Fibroblast of skin of abdomen (primary cell): ENCODE measurements at places on chromosomes 3 and 15.
A peak's percentile ranks its signal among the peaks of the same experiment; 100 is the strongest.

GRCh38 chr15:34366271-34367065 lies 528 bp downstream of the LPCAT4 start:
- DNase-seq, result peak; percentile 64

- no peak for DNase-seq
These were observed 69.2 kb downstream of the DNAJB8 start for GRCh38 chr3:128397484-128397883.

- DNase-seq, result peak; percentile 41
These were observed 61.2 kb upstream of the MCF2L2 start for GRCh38 chr3:183489455-183490210.

DNA sequence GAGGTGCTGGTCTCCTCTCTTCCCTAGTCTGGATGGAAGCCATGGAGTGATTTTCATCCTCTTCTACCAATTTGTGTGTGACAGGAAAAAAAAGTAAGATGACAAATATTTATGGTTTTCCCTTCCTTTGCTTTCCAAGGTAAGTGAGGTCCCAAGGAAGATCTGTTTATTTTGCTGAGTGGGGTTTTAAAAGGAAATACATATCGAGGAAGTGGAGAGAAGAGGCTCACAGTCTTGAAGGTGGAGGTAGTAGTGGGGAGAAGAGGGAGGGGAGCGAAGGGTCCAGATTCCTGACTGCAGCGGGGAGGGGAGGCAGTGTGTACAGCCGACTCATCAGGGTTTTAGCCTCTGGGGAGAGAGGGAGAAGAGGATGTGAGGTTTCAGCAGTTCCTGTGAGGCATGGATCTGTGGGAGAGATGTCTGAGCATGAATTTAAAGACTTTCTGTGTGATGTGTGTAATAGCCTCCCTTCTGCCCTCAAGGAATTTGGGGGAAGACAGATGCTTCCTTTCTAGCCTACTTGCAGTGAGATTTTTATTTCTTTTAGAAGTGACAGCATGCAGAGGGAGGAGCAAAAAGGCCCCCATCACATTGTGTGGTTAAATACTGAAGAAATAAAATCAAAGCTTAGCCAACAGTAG lies 272.4 kb downstream of the THRB start:
- peak; percentile 75 for DNase-seq

- no peak for DNase-seq
These were observed 59.4 kb upstream of the CD47 start for GRCh38 chr3:108150200-108150599.

DNA sequence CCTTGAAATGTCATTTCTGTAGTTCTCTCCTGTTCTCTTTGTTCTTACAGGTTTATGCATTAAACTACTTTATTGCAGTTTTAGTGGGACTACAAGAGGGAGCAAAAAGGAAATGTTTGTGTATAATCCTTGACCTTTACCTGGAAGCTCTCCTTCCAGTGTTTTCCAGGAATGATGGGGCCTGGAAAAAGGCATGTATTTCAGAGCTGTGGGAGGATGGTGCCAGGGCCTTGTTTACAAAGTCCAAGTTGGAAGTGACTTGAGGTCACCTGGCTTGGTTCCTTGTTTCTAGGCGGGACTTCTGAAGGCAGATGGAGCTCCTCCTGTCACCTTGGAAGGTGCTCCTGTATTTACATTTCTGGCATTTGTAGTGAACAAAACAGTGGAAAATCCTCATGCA lies 15.1 kb downstream of the ACVR2B start:
- no peak for DNase-seq

DNA sequence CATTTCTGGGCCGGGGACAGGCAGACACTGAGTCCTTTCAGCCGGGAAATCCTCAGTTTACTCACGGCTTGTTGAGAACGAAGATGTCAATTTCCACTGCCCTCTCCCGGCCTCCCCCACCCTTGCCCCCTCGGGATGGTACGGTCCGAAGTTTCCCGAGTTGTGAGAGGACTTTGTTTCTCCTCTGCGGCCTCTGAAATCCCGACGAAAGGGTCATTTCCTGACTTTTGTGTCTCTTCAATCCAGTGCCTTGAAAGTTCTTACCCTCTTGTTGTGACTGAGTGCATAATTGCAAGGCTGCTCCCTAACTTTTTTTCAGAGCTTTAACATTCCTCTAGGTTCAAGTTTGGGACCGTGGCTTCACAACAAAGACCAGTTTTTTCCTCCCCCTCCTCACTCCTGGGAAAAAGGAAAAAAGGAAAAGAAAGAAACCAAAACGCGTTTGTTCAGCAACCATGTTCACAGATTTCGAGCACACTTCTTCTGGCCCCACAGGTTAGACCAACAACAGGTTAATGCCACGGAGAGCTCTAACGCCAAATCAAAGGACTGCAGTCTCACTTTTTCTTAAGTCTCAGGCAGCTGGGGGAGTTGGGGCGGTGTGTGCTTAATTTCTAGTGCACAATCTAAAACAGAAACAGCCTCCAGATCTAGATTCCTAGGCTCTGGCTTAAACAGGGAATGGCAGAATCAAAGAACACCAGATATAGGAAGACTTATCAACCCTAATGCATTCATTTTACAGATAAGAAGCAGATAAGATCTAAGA lies 138.9 kb downstream of the TMCO5A start:
- DNase-seq, result peak; percentile 38

GRCh38 chr15:74127954-74128784 lies 2.2 kb upstream of the ISLR2 start:
- DNase-seq, result no peak

- no peak for DNase-seq
These were observed 256.4 kb downstream of the IGSF11 start for GRCh38 chr3:118778201-118778600.

DNA sequence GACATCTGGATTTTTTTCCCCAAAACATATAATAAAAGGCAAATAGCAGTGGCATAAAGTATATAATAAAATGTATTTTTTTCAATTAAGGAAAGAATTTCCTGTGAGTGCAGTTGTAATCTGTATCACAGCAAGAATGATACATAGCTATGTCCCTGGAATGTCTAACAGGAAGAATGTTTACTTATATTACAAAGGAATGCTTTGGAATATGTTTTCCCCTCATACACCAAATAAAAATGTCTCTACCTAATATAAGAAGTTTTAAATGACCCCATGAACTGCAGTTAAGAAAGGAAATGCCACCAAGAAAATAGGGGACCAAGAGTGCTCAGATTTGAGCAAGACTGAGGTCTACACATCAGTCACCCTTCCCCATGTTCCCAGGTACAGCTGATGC lies 38.0 kb upstream of the ATP11B start:
- peak; percentile 30 for DNase-seq

DNA sequence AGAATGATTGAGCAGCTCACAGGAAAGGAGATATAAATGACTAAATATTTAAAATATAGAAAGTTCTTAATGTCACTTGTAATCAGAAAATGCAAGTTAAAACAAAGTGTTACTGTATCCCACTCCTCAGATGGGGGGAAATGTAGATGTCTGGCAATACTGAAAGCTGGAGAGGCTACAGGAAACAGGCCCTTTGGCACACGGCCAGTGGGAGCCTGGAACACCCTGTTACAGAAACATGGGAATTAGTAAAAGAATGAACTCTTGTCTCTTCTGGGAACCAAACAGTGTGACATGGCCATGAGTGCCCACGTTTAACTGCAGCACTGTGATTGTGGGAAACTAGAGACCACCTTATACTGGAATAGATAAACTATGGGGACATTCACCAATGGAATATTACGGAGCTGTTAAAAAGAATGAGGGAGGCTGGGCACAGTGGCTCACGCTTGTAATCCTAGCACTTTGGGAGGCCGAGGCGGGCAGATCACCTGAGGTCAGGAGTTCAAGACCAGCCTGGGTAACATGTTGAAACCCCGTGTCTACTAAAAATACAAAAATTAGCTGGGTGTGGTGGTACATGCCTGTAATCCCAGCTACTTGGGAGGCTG lies 50.2 kb downstream of the CDCP1 start:
- no peak for DNase-seq

DNA sequence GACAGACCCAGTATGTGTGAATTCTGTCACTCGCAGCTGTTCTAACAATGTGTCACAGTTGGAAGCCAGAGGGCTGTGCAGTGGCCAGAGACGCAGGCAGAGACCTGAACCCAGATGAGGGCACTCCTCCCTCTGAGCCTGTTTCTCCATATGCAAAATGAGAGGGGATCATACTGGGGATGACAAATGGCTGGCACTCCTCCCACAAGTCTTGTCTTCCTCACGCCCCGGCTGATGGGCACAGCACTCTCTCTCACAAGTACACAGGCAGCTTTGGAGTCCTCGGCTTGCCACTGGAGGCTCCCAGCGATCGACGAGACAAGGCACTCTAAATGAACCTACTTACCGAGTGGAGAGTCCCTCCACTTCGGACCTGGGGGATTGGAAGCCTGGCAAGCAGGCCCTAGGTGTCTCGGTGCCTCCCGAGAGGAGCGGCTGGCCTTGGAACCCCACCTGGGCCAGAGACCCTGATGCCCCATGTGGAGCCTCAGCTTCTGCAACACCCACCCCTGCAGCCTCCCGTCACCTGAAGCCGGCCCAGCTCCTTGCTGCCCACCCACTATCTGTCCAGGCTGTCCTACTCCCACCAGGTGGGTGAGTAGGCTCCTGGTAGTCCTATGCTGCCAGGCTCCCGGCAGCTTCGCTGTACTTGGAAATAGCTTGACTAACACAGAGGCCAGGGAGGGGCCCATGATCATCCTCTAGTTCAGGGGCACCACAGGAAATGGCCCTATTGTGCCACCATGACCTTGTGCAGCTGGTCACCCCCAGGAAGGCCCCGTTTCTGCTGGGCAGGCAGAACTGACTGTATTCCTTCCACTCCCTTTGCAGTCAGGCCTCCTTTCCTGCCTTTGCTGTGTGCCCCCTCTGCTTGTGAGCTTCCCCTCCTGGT lies 65.0 kb upstream of the IQSEC1 start:
- DNase-seq, result no peak

GRCh38 chr15:27241943-27242342 lies 271.0 kb downstream of the GABRG3 start:
- peak; percentile 65 for DNase-seq

DNA sequence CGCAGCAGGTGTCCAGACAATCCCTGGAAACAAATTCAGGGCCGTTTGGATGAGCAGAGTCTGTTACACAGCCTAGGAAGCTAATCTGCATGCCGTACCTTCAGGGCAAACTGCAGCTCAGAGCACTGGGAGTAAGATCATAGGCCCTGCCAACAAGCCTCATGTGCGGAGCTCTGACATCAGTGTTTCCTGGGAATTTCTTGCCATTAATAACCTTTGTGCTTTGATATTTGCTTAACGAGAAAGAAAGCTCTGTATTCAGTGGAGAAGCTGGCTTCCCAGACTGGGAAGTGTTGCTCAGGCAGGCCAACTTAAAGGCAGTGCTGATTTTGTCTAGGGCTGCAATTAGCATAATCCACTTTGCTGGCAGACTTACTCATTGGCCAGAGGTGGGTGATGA lies 116.1 kb upstream of the KLHL25 start:
- DNase-seq, result no peak

- DNase-seq, result no peak
These were observed 223.8 kb downstream of the KLF13 start for GRCh38 chr15:31550211-31550977.

DNA sequence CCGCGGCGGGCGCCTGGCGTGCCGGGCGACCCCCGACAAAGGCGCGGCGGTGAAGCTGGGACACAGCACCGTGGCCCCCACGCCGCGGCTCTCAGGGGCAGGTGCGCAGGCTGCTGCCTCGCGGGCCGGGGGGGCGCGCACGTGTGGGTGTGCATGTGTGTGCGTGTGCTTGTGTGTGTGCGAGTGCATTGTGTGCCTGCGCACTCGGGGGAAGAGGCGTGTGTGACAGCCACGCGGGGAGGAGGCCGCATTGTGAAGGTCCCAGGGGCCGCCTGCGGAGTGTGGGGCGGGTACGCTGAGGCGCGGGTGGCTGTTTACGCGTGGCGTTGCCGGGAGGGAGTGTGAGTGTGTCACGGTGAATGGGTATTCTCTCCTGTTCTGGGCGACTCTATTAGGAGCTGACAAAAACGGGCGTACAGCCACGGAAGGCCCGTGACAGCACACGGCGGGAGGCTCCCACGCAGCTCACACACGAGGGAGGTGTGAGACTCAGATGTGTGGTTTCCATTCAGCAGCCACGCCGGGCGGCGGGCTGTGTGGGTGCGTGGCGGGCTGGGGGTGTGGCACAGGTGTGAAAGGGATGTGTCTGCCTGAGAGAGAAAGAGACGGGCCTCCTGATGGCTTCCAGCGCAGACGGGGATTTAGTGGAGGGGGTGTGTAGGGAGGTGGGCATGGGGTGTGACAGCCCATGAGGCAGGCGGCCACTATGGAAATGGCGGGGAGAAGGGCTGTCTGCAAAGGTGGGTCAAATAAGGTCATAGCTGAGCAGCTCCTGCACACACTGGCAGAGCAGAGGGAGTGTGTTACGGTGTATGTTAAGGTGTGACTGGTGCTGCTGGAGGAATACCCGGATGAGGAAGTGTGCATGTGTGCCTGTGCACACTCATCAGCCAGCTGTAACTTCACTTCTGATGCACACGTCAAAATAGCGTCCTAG lies 750 bp downstream of the PODXL2 start:
- DNase-seq, result no peak

- DNase-seq, result no peak
These were observed 62.6 kb downstream of the CYFIP1 start for GRCh38 chr15:22917556-22917955.

- DNase-seq, result no peak
These were observed 460.3 kb upstream of the WNT5A start for GRCh38 chr3:55947406-55947805.

DNA sequence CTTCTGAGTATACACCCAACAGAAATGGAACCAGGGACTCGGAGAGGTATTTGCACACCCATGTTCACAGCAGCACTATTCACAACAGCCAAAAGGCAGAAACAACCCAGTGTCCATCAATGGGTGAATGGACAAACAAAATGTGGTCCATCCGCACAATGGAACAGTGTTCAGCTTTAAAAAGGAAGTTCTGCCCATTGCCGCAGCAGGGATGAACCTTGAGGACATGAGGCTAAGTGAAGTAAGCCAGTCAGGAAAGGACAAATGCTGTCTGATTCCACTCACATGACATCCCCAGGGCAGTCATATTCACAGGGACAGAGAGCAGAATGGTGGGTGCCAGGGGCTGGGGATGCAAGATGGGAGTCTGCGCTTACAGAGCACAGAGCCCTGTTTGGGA lies 7.5 kb downstream of the IQSEC1 start:
- DNase-seq, result no peak

DNA sequence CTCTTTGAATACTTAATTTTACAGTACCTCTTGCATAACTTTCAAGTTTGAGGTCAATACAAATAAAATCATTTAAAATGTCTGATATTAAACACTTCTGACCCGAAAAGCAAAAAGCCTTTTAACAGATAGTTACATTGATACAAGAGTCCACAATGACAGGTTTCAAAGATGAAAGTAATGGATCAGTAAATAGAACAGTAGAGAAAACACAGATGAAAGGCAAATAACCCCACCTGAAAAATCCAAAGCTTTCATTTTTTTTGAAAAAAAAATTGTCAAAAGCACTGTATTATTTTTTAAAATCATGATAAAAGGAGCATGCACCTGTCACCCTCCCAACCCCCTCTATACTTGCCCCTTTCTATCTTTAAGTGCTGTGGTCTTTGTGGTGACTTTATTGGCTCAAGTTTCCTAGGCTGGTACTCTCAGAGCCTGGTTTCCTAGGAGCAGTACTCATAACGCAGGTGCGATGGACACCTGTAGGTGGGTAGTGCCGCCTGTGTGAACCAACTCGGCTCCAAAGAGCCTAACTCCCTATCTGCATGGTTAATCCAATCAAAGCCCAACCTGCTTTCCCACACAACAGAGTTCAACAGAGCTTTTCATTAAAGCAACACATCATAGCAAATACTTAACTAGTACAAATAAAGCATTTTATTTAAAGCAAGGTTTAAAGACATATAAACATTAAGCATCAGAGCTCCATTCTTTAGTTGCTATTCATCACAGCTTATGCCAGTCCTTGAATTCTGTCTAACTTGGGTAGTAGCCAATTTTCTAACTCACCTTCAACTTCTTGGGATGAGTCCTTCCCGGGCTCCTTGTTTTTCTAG lies 32.2 kb downstream of the LIPC start:
- no peak for DNase-seq
